ENCODE measurements at places on chromosomes 3 and 15.

DNA sequence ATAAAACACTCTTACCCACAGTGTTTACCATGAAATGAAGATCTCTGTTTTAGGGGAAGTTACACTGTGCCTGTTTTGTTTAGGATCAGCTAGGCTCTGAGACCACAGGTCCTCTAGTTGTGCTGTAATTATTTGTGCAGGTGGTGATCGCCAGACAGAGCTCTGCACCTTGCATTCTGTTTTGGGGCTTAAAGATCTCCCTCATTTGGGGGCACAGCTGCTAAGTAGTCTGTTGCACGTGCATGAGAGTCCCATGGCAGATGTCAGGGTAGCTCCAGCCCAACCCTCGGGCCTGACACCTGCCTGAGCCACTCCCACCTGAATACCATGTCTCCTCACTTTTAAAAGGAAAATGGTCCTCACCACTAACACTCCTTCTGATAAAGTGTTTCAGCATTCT, 12.4 kb downstream of the C3orf20 start:
- H3K36me3 ChIP-seq: no peaks in the 10 kb centered on the region
- no peak for DNase-seq
- H3K27me3 ChIP-seq: no peaks in the 10 kb centered on the region
- no peak overlapping the region for H3K4me3 ChIP-seq
- no peak overlapping the region for H3K27ac ChIP-seq

DNA sequence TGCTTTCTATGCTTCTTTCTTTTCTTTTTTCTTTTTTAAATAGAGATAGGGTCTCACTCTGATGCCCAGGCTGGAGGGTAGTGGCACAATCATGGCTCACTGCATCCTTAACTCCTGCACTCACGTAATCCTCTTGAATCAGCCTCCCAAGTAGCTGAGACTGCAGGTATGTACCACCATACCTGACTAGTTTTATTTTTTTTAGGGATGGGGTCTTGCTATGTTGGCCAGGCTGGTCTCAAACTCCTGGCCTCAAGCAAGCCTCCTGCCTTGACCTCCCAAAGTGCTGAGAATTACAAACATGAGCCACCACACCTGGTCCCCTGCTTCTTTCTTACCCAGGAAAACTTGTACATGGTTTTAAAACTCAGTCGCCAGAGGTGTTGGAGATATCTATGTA, 24.2 kb upstream of the HDC start:
- no peak overlapping the region for H3K27ac ChIP-seq
- H3K4me1 ChIP-seq: no peaks in the 10 kb centered on the region
- no peak overlapping the region for H3K4me3 ChIP-seq
- no peaks in the 10 kb centered on the region for H3K27me3 ChIP-seq

DNA sequence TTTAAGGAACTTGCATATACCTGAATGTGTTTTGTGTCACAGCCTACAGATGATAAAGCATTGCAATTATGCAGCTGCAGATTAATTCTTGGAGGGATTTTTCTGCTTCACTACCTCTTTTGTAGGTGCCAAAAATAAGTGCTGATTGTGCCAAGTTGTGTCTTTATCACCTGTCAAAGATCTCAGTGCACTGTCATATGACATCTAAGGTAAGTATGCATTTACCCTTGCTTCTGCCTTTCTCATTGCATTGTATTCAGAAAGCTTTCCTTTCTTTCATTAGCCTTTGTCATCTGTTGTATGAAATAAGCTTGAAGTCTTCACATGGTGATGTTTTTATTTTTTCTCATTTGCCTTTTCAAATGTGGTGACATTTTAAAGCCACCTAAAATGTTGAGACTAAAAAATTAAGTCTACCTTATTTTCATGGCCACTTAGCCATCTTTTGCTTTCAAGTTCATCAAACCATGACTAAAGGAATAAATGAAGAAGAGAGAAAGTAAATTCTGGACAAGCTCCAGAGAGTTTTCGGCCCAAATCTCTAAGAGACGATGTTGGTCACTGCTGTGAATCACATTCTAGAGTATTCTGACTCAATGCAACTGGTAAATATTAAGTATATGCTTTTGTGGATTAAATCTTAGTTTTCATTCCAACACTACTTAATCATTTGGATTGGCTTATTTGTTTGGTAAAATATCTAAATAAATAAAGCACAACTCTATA, 381.8 kb upstream of the EPHA3 start:
- H3K27me3 ChIP-seq: no peaks in the 10 kb centered on the region
- DNase-seq: no peak
- no peaks in the 10 kb centered on the region for H3K4me1 ChIP-seq
- H3K4me3 ChIP-seq: no peak overlapping the region

- H3K4me3 ChIP-seq: no peak overlapping the region
- H3K36me3 ChIP-seq: no peaks in the 10 kb centered on the region
- DNase-seq: no peak
- H3K27me3 ChIP-seq: no peaks in the 10 kb centered on the region
- H3K27ac ChIP-seq: no peak overlapping the region
- H3K4me1 ChIP-seq: no peaks in the 10 kb centered on the region
Observed at GRCh38 chr3:56123487-56123886, 344.8 kb downstream of the ERC2 start.

GRCh38 chr3:121064121-121064520, 156.1 kb downstream of the STXBP5L start:
- H3K4me3 ChIP-seq: no peak overlapping the region
- H3K27ac ChIP-seq: no peak overlapping the region
- H3K36me3 ChIP-seq: no peaks in the 10 kb centered on the region
- no peaks in the 10 kb centered on the region for H3K4me1 ChIP-seq

DNA sequence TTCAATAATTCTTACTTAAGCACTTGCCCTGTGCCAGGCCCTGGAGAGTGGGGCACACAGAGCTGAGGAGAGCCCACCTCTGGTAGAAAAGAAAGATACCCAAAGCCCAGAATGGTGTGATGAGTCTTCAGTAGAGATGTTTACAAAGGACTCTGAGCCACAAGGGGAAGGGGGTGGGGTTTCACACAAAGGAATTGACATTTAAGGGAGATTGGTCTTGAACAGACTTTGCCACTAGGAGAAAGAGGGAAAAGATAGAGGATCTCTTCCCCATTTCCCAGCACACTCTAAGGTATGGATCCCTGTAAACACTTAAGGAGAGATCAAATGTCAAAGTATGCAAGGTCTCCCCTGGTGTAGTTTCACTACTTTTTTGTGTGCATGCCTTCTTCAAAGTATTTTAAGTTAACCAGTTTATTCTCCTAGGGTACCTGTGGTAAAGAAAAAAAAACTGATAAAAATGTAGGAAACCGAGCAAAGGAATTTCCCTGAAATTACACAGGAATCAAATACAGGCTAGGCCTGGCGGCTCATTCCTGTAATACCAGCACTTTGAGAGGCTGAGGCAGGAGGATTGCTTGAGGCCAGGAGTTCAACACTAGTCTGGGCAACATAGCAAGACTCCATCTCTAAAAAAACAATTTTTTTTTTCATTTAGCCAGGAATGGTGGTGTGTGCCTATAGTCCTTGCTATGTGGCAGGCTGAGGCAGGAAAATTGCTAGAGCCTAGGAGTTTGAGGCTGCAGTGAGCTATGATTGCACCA, 117.6 kb upstream of the SKOR1 start:
- no peak overlapping the region for H3K27ac ChIP-seq
- H3K4me3 ChIP-seq: no peak overlapping the region

DNA sequence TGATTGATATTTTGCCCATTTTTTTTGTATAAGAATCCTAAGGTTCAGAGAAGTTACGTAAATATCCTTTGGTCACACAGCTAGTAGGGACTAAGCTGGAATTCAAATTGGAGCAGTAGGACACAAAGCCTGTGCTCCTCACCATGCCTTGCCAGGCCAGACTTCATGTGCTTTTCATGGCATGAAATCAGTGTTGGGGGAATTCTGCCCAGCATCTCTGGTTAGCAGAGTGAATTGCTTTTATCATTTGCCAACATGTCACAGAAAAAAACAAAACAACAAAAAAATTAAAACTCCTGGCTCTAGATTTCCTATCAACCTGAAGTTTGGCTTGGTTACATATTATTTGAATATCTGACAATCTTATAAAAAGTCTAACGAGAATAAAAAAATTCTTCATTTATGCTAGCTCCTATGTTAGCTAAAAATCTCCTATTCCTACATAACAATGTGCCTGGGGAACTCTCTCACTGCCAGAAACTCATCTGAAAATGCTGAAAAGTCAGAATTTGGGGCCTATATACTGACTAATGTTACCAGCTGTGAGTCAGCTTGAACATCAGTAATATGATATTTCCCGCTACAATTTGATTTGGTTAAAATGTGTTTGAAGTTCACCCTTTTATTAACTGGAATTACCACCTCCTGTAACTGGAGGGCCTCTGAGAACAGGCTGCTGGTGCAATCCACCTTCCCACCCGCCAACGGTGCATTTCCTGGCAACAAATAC, 141.7 kb downstream of the TIGIT start:
- H3K27me3 ChIP-seq: no peaks in the 10 kb centered on the region
- H3K4me3 ChIP-seq: no peak overlapping the region
- no peak overlapping the region for H3K27ac ChIP-seq
- peaks cover 53% of the 10 kb centered on the region for H3K4me1 ChIP-seq
- H3K36me3 ChIP-seq: no peaks in the 10 kb centered on the region
- DNase-seq: no peak

DNA sequence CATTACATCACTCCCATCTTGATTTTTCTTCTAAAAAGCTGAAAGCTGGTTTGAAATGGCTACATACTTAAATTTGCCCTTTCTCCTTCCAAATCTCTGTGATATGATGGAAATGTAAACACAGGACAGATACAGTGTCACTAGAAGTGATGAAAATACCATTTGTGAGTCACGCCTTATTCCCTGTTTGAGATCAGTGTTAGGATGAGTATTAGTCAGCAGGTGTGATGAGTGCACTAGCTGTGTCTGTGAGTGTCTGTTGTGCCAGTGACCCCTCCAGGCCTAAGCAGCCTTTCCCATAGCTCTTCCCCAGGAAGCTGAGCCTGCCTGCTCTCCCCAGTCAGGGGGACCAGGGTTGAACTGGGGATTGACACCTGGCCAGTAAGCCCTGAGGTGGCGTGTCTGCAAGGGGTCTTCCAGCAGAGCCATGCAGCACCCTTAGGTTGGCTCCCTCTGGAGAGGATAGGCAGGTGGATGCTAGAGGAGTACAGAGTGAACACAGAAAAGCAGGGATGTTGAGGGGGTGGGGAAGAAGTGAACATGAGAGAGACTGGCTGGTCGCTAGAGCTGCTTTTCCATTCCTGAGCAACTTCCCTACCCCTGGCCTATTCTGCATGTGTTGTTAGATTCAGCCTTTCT, 92.0 kb downstream of the PDE8A start:
- no peak for DNase-seq
- H3K4me1 ChIP-seq: no peaks in the 10 kb centered on the region
- peaks cover 2% of the 10 kb centered on the region for H3K36me3 ChIP-seq
- no peak overlapping the region for H3K27ac ChIP-seq
- no peak overlapping the region for H3K4me3 ChIP-seq

DNA sequence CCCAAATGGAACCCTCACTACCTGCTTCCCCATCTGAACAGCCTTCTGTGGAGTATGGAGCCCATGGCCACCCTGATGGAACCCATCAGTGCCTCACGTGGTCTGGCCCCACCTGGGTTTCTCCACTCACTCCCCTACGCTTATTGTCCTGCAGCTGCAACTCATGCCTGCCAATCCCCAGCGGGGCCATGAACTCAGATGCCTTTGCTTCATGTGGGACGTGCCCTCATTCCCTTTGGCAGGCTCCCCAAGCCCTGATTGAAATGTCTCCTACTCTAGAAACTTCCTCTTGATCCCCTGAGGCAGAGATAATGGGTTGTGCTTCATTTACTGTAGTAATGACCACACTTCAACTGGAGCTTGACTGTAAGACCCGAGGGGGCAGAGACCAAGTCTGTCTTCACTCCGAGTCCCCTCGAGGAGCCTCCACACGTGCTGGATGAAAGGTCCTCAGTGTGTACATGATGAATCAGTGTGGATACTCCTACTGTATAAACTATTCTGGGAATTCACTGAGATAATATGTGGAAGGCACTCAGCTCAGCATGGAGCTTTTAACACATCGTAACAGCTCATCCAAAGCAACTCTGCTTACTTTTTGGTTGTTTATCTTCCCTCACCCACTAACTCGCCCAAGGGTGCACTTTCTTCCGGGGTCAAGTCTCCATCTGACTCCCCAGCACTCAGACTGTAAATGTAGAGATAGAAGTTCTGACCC, 232.8 kb upstream of the BHLHE40 start:
- no peak overlapping the region for H3K4me3 ChIP-seq
- H3K4me1 ChIP-seq: peaks cover 37% of the 10 kb centered on the region
- H3K27me3 ChIP-seq: no peaks in the 10 kb centered on the region
- H3K27ac ChIP-seq: peak overlapping the region; percentile 19
- no peak for DNase-seq

GRCh38 chr15:58178668-58179067, 40.5 kb downstream of the AQP9 start:
- no peak overlapping the region for H3K4me3 ChIP-seq
- H3K4me1 ChIP-seq: no peaks in the 10 kb centered on the region
- DNase-seq: no peak
- no peaks in the 10 kb centered on the region for H3K36me3 ChIP-seq
- no peak overlapping the region for H3K27ac ChIP-seq

GRCh38 chr3:11517601-11518000, 126.1 kb downstream of the VGLL4 start:
- H3K27me3 ChIP-seq: no peaks in the 10 kb centered on the region
- H3K36me3 ChIP-seq: no peaks in the 10 kb centered on the region
- H3K27ac ChIP-seq: peak overlapping the region; percentile 70
- H3K4me1 ChIP-seq: peaks cover 41% of the 10 kb centered on the region
- no peak for DNase-seq
- no peak overlapping the region for H3K4me3 ChIP-seq

- no peaks in the 10 kb centered on the region for H3K27me3 ChIP-seq
- peaks cover under 1% of the 10 kb centered on the region for H3K36me3 ChIP-seq
- H3K4me3 ChIP-seq: no peak overlapping the region
Observed at GRCh38 chr3:108603691-108604090, 14.2 kb downstream of the DZIP3 start.

DNA sequence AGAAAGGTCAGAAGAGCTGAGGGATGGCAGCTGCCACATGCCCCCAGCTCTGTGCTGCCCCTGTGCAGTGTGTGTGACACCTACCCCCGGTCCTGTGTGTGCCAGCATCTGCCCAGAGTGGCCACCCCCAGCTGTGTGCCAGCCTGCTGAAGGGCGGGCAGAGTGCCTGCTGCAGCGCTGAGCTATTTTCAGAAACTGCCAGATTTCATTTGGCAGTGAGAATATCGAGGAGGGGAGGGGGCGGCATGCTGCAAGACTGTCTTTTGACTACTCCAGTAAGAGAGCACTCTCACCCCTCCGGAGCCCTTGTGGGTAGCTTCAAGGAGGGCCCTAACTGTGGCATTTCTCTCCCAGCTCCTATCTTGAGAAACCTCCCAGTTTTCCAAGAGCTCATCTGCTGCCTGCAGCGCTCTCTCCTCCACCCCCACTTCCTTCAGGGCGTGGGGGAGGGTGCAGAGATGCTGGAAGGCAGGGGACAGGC, 25.2 kb upstream of the DOCK3 start:
- peaks cover 9% of the 10 kb centered on the region for H3K36me3 ChIP-seq
- H3K4me1 ChIP-seq: peaks cover 30% of the 10 kb centered on the region
- H3K4me3 ChIP-seq: no peak overlapping the region
- DNase-seq: peak; percentile 68
- no peaks in the 10 kb centered on the region for H3K27me3 ChIP-seq
- peak overlapping the region; percentile 61 for H3K27ac ChIP-seq

Data from psoas muscle (tissue), 8 donors.